Myocyte (in vitro differentiated cells): ENCODE measurements at places on chromosomes 12 and 14.
A peak's percentile ranks its signal among the peaks of the same experiment; 100 is the strongest.

DNA sequence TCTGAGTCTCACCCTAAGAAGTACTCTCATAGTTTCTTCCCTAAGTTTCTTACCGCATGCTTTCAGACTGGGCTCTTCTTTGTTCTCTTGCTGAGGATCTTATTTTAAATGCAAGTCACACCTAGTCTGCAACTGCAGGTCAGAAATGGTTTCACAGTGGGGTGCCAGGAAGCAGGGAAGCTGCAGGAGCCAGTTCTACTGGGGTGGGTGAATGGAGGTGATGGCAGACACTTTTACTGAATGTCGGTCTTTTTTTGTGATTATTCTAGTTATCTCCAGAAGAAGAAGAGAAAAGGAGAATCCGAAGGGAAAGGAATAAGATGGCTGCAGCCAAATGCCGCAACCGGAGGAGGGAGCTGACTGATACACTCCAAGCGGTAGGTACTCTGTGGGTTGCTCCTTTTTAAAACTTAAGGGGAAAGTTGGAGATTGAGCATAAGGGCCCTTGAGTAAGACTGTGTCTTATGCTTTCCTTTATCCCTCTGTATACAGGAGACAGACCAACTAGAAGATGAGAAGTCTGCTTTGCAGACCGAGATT, 1.7 kb downstream of the FOS start:
- peak; percentile 13 for DNase-seq

- DNase-seq = peak; percentile 35
These were observed 42.4 kb downstream of the ERH start for GRCh38 chr14:69355607-69356281.

- no peak for DNase-seq
These were observed 374.5 kb downstream of the EMP1 start for GRCh38 chr12:13571035-13571434.

DNA sequence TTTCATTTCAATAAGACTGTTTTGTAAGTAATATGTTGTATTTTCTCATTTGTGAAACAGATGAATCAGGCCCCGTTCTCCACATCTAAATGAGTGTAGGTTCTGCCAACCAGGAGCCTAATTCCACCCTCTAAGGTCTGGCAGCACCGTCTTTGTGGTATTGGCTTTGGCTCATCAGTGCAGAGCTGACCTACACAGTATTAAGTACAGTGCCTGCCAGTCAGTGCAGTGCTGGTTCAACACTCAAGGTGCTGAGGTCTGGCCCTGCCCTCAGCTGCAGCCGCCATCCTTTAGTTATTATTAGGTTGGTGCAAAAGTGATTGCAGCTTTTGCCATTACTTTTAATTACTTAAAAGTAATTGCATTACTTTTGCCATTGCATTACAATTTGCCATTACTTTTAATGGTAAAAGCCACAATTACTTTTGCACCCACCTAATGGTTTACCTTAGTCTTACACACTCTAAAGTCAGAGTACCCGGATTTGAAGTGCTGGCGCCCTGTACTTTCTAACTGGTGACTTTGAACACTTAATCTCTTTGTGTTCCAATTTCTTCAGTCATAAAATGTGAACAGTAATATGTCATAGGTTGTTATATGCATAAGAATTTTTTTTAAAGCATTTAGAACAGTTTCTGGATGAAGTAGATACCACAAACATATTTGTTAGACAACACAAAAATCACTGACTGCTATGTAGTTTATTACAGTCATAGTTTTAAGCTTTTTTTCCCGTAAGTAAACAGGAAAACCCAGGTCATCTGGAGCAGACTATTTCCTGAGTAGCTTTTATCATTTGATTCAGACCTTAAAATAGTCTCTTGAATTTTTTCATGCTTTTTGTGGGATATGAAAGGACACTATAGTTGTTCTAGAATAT, 99.5 kb downstream of the SYNE2 start:
- no peak for DNase-seq

DNA sequence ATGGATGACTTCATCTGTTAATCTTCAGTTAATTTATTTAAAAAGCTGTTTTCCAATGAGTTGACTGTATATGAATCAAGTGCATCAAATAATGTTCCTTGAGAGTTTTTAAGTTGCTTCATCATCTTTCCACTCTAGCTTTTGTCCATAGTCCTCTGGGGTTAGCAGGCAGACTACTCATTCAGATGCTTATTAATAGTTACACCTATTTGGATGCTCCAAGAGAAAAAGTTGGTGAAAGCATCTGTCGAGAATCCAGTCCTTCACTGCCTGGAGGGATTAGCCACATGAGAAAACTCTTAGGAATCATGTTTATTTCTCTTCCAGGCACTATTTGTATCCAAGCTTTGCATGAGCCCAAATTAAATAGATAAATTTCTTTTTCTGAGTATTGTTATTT, 70.2 kb downstream of the DACT1 start:
- DNase-seq = no peak

GRCh38 chr12:108583991-108584390, 13.9 kb downstream of the TMEM119 start:
- DNase-seq = peak; percentile 96

DNA sequence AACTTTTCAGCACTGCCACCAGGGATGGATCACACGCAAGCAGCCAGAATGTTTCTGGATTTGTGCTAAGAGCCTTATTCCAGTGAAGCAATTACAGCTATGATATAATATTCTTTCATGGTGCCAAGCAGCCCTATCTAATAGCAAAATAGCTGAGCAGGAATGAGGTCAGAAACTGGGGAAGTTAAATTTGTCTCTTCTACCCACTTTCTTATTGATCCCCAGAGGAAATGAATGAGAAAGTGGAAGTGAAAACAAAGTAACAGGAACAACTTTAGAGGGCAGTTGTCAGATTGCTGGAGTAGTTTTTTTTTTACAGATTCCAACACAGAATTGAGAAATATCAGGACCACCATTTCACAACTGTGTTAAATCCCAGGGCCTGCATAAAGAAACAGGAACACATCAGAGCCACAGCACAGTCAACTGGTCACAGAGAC, 44.8 kb downstream of the GCH1 start:
- DNase-seq = no peak

DNA sequence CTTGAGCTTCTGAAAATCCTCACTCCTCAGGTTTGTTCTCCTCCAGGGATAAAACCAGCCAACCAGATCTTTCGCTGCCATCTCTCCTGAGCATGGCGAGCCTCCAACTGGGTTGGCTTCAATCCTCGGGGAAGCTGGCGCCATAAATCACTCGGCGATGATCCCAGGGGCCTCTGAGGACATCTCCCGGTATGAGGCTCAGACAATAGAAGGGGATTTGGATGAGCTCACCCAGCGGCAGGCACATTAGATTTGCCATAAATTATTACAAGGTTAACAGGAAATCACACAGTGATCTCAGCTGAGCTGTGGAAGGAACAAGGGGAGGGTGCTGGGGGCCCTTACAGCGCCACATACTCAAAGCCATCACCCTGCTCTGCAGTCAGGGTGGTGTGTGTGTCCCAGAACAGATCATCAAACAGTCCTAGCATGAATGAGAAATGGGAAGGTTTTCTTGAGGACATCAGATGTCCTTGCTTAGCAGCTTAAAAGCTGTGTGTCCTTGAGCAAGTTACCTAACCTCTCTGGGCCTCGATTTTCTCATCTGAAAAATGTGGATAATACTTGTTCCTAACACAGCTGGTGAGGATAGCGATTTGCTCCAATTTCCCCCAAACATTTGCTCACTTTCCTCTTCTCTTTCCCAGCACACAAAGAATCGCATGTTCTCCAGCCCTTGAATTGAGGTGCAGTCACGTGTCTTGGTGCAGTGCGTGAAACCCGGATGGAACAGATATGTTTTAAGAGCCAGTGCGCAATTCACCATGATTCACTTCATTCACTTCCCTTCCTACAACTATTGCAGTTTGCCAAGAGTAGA, 142.8 kb downstream of the SCARB1 start:
- DNase-seq = peak; percentile 71

GRCh38 chr14:62314871-62315270, 552.7 kb downstream of the SNAPC1 start:
- DNase-seq = no peak

DNA sequence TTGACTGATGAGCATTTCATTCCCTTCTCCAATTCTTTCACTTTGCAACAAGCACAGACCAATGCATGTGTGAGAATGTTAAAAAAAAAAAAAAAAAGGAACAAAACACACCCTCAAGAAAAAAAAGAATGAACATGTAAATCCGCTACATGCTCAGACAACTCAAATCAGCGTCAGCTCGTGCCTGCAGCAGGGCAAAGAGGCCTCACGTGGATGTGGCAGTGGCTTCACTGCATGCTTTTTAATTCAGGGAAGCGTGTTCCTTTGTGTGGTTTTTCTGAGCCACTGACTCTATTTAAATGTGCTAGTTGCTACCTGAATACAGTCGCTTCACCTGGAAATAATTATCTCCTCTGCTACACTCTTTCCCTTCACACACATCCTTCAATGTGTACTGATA, 55.1 kb downstream of the PPP1R36 start:
- no peak for DNase-seq

GRCh38 chr14:99676657-99677056, 7.4 kb upstream of the CYP46A1 start:
- no peak for DNase-seq

DNA sequence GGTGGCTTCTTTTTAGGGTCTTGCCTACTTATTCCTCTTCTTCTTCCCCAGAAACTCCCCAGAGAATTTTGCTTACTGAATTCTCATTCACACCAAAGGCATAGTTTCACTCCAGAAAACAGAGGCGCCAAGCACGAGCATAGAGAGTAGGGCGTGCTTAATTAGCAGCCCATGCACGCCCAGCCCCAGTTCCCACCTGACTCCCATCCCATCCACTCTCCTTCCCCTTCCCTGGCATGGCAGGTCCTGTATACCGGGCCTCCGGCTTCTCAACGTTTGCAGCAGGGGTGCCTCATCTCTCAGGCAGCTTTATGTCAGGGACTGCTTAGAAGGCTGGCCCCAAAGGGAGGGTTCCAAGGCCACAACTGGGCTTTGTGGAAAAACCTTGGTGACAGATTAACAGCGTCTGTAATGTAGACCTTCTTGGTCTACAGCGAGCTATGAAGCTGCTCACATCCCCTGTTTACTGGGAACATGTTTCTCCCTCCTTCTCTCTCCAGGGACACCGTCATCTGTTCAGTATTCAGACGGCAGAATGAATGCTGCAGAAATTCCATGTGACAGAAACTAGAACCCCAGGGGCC, 62.7 kb downstream of the ACTN1 start:
- DNase-seq = no peak

- DNase-seq = no peak
These were observed 34.6 kb downstream of the NTF3 start for GRCh38 chr12:5466521-5466960.

- peak; percentile 35 for DNase-seq
These were observed 115.0 kb downstream of the BTG1 start for GRCh38 chr12:92030618-92031017.

- peak; percentile 18 for DNase-seq
These were observed 6.0 kb downstream of the PSMD9 start for GRCh38 chr12:121894633-121895032.

GRCh38 chr12:100720016-100720654, 74.4 kb upstream of the ANO4 start:
- DNase-seq = no peak

GRCh38 chr12:9797722-9798619, 29.3 kb upstream of the KLRF1 start:
- DNase-seq = peak; percentile 24

DNA sequence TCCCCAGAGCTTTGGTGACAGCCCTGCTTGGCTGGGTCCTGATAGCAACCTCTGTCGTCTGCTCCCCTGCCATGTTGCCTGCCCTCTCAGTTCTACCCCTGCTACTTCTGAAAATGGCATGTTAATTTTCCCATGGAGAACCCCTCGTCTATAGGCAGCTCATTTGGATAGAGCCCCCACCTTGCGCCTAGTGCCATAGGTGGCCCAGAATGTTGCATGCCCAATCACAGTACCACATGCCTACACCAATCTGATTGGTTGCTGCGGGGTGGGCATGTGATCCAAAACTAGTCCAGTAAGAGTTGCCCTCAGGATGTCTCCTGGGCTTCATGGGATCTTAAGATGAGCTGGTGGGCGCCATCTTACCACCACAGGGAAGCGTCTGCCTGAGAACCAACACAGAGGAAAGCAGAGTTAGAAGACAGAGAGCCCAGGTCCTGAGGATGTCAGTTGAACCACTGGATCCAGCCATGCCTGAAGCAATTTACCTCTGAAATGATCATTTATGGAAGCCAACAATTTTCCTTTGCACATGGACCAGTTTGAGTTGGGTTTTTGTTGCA, 85.7 kb downstream of the PAPOLA start:
- DNase-seq = no peak

GRCh38 chr12:113180333-113180732, 4.9 kb downstream of the DDX54 start:
- peak; percentile 65 for DNase-seq

- DNase-seq = no peak
These were observed 115.4 kb upstream of the OVCH1 start for GRCh38 chr12:29612912-29613311.

- DNase-seq = no peak
These were observed 667.5 kb upstream of the TMEM132C start for GRCh38 chr12:127599436-127599835.

GRCh38 chr12:81798294-81798693, 39.1 kb upstream of the PPFIA2 start:
- DNase-seq = no peak

DNA sequence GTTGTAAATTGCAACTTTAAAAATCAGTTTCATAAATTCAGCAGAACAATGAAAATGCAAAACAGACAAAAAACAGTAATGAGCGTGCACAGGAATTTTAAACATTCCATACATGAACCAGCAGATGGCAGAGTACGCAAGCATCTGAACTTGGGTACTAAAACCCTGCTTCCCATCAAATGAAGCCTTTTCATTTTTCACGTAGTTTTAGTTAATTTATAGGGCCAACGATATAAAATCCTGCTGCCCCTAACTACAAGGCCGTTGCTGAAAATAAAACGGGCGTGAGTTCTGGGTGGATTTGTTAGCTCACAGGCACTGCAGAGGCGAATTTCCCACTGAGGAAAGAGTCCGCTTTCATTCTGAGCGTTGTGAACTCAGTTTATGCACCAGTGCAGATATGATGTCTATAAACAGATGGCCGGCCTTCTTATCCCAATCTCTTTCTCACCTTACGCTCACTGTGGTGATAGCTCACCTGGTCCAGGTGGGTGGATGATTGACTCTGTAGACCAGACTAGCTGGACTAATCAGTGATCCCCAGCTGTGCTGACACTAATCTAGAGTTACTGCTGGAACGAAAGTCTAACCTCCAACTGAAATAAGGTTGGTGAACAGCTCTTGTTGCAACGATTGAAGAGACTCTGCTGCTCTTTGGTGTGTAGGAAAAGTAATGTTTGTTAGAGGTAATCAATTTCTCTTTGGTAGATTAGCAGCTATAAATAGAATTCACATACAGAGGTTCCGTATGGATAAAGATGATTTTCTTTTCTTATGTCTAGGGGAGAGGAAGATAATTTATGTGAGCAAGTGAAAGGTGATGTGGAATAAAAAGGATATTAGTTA, 89.2 kb downstream of the PDZRN4 start:
- DNase-seq = peak; percentile 39

- no peak for DNase-seq
These were observed 112.8 kb downstream of the DUSP6 start for GRCh38 chr12:89239534-89239933.

- no peak for DNase-seq
These were observed 142.8 kb downstream of the PELI2 start for GRCh38 chr14:56261046-56261445.

- no peak for DNase-seq
These were observed 84.6 kb downstream of the WNK1 start for GRCh38 chr12:836952-837351.

- DNase-seq = no peak
These were observed 16.0 kb upstream of the ZNF410 start for GRCh38 chr14:73870525-73871235.
